ENCODE measurements at places on chromosomes 11 and 22.

DNA sequence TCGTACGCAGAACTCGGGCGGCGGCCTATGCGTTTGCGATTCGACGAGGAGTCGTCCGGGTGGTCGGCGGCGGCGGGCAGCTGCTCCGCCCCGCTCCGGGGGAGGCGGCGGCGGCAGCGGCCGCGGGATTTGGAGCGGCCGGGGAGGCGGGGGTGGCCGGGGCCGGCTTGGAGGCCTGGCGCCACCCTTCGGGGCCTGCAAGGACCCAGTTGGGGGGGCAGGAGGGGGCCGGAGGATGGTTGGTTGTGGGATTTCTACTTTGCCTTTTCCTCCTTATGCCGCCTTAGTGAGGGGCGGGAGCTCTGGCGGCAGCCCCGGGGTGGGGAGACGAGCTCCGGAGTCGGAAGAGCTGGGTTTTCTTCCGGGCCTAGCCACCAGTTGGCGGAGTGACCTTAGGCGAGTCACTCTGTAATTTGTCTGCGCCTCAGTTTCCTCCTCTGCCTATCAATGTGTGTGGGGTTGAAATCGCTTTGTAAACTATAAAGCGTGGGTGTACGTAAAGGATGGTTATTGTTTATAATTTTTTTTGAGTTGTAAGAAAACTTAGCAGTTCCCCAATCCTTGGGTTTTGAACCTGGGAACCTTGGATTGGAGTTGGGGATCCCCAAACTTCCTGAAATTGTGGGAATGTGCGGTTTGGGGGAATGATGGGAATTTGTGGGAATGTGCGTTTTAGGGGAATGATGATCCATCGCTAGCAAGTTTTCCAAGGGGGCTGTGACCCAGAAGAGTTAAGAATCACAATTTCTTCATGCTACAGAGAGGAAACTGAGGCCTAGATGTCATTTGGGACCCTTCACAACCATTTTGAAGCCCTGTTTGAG is 679 bp downstream of the TUG1 start:
- DNase-seq: no peak

GRCh38 chr22:19691007-19691720 is 23.1 kb upstream of the SEPTIN5 start:
- no peak for DNase-seq

DNA sequence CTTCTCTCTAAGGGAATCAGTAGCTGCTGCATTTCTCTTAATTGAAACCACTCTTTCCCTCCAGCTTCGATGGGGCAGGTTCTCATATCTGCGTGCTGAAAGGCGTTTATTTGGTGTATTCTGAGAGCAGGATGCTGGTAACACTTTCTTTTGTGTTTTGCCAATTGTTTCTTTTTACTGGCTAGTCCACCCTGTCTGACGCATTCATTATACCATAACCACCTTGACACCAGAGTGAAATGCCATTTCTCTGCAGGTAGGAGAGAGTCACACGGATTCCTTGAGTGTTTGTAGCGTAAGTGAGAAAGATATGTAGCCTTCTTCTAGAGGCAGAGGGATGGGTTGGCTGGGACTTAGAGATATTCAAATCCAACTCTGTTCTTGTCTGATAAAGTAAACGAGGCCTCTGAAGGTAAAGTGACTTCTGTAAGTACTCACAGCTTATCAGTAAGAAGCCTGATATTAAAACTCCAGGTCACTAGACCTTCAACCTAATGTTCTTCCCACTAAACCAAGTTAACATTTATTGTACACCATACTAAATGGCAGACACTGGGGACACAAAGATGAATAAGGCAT is 21.4 kb downstream of the CD44 start:
- no peak for DNase-seq

DNA sequence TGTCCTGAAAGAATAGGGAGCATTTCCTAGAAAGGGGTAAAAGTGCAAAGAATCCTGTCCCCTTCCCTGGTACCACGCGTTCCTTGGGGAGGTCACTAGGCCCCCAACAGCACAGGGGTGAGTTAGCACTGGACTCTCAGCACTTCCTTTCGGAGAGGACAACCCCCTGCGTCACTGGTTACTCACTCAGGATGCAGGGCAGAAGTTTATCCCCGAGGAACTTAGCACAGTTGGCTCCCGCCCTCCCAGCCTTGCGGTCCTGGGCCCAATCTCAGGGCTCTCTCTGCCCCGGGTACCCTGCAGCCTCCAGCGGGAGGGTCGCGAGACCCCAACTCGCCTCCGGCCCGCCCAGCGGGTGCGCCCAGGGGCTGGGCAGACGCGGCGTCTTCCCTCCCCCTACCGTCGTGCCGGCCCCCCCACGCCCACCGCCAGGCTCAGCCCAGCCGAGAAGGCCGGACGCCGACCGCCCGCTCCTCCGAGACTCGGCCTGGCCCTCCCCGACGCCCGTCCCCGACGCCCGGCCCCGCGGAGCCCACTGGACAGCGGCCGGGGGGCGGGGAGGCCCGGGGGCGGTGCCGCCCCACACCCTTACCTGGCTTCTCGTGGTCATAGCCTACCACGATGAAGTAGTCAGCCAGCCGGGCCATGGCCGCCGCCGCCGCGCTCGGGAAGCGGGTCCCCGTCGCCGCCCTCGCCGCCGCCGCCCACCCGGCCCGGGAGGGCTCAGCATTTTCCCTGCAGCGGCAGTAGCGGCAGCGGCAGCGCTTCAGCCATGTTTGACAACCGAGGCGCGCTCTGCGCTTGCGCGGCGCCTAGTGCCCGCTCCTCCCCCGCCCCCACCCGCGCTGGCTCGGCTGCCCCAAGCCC is at the start of gene SBF2:
Gene SBF2, minus strand, starts transcription at position 797 of the 867 bp plus-strand sequence. Its CDS starts 150 bp downstream, at position 647.
- DNase-seq: no peak

DNA sequence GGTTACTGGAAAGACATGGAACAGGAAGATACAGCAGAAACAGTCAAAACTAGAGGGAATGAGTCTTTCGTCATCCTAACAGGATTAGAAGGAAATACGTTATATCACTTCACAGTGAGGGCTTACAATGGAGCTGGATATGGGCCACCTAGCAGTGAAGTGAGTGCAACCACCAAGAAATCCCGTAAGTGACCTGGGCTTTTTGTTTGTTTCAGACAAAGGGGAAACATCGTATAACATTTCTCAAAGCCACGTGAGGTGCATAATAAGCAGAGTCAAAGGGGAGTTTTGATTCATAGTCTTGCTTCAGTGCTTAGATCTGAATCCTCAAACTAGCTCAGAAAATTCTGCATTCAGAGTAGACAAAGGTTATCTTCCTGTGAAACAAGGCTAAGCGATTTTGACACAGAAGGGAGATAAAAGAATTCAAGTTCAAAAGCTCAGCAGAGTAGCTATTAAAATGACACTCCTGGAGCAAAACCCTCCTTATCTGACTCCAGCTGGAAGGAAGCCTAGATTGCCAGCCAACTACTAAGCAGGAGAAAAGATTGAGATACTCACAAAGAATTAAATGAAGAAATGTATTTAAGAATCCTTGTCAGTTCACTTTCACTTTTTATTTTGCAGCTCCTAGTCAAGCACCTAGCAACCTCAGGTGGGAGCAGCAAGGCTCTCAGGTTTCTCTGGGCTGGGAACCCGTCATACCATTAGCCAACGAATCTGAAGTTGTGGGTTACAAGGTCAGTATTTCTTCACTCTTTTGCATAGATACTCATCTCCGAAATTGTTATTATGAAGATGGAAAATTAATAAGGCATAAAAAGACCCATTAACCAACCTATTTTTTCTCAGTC is 346.4 kb upstream of the ARHGAP42 start:
- DNase-seq: no peak

GRCh38 chr11:124863137-124863825 is 2.0 kb upstream of the ROBO3 start:
- DNase-seq: no peak

DNA sequence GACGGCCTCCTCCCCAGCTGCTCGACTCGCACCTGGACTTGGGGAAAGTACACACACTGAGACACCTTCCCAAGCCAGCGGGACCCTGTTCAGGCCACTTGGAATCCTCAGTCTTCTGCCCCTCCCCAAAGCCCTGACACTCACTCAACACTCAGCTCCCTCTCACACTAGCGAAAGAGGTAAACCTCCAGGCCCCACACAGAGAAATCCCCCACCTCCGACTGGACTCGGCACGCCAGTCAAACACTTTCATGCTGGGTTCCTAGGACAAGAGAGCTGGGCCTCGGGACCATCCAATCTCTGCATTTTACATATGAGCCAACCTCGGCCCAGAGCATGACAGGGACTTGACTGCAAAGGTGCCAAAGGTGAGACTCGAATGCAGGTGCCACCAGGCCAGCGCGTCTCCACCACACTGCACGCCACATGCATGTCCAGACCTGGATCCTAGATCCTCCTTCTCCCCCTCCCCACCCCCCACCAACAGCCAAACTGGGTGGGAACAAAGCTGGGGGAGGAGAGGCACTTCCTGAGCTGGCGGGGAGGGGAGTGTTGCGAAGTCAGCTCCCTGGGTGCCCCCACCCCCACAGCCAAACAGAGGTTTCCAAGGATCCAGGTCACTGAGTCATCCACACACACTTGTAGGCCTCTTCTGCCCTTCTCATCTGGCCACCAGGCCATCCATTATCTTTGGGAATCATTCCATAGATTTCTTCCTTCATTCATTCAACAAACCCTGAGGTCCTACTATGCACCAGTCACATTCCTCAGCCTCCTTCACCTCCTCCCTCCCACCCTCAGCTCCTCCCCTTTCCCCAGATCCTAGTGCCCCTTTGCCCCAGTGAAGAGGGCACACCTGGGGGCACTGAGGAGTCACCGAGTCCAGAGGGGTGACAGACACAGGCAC is 10.7 kb upstream of the CD5 start:
- no peak for DNase-seq

DNA sequence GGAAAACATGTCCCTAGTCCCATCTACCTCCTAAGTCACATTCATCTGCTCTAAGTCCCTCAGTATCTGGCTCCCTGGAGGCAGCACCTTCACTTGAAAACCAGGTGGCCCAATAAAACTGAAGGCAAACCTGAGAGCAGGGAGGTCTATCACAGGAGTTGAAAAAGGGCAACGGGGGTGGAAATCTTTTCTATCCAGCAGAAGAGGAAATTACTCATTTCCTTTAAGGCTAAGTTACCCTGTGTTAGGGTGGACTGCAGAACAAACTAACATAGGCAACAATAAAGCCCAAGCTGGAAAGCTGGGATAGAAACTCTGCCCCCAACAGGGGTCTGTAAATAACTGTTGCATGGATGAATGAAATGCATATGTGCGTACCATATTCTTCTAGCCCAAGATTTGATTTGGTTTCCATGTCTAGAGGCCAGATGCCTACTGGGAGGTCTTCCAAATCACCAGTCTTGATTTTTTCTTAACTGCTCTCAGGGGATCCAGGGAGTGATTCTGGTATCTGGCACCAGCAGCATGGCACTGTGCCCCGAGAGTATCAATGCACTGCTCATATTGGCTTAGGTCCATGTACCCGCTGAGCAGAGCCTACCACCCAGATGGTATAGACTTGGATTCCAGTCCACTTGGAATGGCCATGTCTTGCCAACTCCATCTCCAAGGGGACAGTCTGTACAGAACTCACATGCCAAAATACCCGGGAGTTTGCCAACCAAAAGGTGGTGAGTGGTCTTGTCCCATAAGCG is 350.0 kb upstream of the NCAM1 start:
- DNase-seq: no peak

DNA sequence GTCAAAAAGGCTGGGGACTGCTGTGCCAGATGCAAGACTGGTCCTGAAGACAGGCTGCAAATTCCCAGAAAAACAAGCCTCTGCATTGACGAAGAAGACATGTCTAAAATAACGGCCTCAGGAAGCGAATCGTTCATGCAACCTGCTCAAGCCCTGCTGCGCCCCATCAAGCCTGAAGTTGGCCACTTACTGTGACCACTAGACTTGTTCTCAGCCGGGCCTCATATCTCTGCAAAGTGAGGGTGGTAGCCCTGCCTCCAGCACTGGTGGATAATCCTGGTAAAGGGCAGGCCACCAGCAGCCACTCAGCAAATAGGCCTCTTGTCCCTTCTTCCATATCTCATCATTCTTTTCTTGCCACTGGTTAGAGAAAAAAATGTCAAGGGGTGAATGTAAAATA is 11.8 kb downstream of the LTO1 start:
- DNase-seq: no peak

DNA sequence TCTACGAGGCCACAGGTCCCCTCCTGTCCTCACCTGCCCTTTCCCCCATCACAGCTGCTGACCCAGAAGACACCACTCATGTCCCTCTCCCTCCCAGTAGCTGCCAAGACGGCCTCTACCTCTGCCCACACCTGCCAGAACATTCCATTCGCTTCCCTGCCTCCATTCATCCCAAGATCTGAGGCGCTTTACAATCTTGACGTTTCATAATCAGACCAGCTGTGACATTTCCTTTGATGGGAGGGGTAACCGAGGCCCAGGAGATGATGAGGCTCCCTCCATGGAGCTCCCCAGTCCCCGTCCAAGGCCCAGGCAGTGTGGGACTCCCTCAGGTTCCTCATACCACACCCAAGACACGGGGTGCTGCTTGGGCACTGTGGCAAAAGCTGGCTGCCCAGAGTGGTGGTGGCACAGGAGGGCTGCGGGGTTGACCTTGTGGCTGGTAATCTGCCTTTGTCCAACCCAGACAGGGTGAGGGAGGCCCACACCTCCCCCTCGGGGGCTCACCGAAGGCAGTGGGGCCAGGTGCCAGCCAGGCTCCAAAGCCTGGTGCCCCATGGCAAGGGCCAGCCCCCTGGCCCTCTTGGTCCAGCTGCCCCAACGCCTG is 17.3 kb downstream of the PHLDA2 start:
- no peak for DNase-seq

GRCh38 chr22:37896939-37897338 is 9.2 kb upstream of the MICALL1 start:
- no peak for DNase-seq

DNA sequence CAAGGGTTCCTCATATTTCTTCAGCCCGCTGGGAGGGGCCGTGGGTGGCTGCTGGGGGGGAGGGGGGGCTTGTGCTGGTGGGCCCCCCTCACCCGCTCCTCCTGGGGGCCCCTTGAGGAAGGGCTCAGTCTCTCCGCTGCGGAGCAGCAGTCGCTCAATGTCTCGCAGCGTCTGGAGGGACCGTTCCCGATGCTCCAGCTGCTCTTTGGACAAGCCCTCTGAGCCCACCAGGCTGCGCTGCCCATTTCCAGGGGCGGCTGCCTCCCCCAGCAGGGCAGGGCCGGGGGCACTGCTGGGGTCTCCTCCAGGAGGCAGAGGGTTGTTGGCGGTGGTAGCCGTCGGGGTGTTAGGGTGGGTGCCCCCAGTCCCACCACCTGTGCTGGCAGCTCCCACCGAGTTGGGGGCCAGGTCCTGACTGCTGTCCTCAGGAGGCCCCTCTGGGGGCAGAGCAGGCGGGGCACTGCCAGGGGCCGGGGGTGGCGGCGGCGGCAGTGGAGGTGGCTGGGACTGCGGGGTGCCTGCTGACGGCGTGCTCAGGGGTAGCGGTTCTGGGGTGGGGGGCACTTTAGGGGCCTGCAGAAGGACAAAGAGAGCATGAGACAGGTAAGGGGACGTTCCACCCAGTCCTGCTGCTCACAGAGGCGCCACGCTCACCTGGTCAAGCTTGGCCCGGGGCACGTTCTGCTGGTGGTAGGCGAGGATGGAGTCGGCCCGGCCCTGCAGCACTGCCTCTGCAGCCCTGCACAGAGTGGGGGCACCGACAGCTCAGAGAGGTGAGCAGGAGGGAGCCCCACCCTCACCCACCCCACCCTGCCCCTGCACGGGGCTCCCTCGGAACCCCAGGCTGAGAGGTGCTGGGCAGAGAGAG is 18.9 kb downstream of the CXCR5 start:
- no peak for DNase-seq

- no peak for DNase-seq
Measured at GRCh38 chr22:22800716-22801115, 86.9 kb upstream of the IGLL5 start.
